Mesenteric fat pad (tissue), 1 donor: ENCODE measurements at places on chromosomes 13 and 19. TPM values are rescaled to one million over a fixed set of nuclear protein-coding genes. Genes with fewer than 3 reads are reported as not detected.

SOX1 gene
- total RNA-seq, result not detected

TSHZ3 gene
- total RNA-seq, result 12.6 TPM

WDR88 gene
- total RNA-seq, result not detected

CCDC70 gene
- not detected for total RNA-seq

TUBB4A gene
- total RNA-seq, result 0.48 TPM

CALR gene
- total RNA-seq, result 877 TPM

ZNF284 gene
- total RNA-seq, result 1.9 TPM

KRI1 gene
- total RNA-seq, result 21.7 TPM

CASP14 gene
- total RNA-seq, result not detected

GPR12 gene
- not detected for total RNA-seq

TMEM221 gene
- total RNA-seq, result not detected

N4BP2L1 gene
- 10.1 TPM for total RNA-seq
